Heart left ventricle (tissue), 16 donors: ENCODE measurements at places on chromosomes 3 and 15. TPM values are rescaled to one million over a fixed set of nuclear protein-coding genes. Genes with fewer than 3 reads are reported as not detected.

DNA sequence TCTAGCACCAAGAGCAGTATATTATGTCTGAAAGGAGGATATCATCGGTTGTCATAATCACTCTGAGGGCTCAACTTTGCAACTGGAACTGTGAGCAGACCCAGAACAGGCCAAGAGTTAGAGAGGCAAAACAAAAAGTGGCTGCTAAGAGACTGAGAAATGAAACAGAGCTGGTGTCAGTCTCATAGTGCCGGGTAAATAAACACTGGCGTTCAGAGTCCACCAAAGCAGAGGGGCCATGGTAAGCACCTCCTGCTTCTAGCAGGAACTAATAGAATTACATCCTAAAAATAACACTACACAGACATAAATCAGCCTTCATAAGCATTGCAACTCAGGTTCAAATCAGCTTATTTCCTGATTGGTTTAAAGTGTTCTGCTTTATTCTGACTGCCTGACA lies 10.3 kb upstream of the IL12A start:
- peak; percentile 43 for DNase-seq

DNA sequence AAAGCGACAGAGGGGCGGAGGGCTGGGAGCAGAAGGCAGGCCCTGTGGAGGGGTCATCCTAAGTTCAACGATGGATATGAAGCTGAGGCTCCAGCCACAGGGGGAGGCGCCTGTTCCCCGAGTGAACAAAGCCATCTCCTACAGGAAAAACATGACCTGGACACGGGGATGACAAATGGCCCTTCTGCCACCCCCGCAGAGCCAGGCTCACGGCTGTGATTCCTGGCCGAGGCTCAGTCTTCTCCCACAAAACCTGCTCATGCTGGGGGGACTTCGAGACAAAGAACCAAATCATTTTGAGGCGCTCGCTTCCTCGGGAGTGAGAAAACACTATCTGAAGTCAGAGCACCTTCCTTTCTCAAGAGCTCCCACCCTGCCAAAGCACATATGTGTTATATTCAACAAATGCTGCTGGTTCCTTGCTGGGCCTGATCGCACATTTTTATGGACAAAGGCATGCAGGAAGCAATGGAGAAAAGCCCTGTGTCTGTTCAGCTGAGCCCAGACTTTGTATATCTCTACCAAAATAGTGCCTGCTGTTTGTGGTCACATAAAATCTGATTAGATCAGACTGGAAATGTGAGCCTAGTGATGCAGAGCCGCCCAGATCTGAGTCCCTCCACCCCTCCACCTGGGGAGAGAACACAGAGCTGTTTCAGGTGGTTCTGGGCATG lies 5.6 kb downstream of the RBP1 start:
- DNase-seq, result peak; percentile 51

GRCh38 chr15:66748708-66749035 lies 46.6 kb downstream of the SMAD6 start:
- DNase-seq, result no peak

GRCh38 chr15:96716075-96716474 lies 385.6 kb downstream of the NR2F2 start:
- no peak for DNase-seq

EHHADH gene
- total RNA-seq, result 12.4 TPM
